ENCODE measurements at places on chromosomes 11 and 22.

- DNase-seq: no peak
These were observed 4.3 kb upstream of the RAD9A start for GRCh38 chr11:67387518-67387917.

DNA sequence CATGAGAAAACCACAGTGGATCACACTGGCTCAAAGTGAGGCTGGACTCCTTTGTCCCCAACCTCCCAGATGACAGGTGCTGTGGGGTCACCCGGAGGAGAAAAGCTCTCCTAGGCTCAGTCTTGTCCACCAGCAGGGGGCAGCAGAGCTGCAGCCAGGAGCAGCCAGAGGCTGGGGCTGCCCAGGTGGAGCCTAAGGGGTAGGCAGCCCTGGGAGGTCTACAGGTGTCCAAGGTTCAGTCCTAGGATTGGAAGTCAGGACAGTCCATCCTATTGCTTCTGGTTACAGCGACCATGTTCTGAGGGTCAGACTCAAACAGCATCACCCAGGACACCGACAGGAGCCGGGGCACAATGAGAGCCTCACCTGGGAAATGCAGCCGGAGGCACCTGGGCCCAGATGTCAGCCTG is 77.6 kb upstream of the IGLL5 start:
- DNase-seq: peak; percentile 24

- DNase-seq: peak; percentile 68
These were observed 11.0 kb downstream of the CRELD2 start for GRCh38 chr22:49929211-49929979.

DNA sequence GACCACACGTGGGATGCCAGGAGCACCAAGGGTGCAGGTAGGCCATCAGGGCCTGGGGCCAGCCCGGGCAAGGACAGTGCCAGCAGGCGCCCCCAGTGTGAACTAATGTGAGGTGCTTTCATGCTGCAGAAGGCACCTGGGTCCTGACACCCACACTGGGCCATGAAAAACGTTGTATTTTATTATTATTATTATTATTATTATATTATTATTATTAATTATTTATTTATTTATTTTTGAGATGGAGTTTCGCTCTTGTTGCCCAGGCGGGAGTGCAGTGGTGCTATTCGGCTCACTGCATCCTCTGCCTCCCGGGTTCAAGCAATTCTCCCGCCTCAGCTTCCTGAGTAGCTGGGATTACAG is 1267.3 kb downstream of the BRD1 start:
- no peak for DNase-seq

DNA sequence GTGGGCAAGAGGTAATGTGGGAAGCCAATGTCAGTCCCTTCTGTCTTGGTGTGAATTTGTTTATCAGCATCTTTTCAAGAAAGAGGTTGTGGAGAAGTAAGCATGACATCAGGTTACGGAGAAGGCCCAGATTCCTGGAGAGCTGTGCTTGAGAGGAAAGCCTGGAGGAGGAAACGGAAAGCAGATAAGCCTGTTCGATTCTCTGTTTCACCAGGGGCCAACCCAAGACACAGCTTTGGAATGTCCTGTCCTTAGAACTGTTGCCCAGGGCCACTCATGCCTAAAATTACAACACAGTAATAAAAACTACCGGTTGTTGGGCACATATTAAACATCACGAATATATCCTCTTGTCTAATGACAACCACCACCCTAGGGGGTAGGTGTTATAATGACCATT is 148.5 kb downstream of the NAV2 start:
- DNase-seq: no peak

- DNase-seq: no peak
These were observed 309.5 kb downstream of the CADM1 start for GRCh38 chr11:115194802-115195110.

- no peak for DNase-seq
These were observed 1007.2 kb downstream of the TBC1D22A start for GRCh38 chr22:47769652-47770051.

DNA sequence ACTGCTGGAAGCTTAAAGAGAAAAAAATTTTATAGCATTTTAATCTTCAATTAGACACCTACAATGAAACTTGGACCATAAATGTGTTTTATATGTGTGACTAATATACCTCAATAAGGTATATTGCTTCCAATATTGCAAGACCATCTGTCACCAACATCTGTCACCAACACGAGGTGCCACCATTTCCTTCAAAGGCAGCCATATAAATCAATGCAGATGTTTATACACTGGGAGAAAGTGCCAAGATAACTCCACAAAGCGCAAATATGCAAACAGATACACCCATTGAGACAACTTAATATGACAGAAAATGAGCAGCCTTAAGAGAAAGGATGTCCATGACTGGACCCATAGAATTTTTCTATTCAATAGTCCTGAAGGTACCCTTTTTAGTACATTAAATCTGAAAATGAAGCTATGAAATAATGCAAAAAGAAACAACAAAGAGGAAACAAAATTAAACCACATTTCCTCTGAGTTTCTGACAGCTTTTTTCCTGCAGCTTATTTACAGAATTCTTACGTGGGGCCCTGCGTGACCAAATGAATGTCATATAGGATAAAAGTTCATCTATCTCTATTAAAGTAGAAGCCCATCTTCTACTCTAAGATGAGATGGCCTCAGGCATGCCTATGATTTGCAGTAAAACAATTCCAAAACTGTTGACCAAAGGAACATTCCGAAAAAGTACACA is 12.5 kb downstream of the MPZL3 start:
- DNase-seq: no peak

- no peak for DNase-seq
These were observed 54.0 kb downstream of the C11orf58 start for GRCh38 chr11:16792426-16792825.

DNA sequence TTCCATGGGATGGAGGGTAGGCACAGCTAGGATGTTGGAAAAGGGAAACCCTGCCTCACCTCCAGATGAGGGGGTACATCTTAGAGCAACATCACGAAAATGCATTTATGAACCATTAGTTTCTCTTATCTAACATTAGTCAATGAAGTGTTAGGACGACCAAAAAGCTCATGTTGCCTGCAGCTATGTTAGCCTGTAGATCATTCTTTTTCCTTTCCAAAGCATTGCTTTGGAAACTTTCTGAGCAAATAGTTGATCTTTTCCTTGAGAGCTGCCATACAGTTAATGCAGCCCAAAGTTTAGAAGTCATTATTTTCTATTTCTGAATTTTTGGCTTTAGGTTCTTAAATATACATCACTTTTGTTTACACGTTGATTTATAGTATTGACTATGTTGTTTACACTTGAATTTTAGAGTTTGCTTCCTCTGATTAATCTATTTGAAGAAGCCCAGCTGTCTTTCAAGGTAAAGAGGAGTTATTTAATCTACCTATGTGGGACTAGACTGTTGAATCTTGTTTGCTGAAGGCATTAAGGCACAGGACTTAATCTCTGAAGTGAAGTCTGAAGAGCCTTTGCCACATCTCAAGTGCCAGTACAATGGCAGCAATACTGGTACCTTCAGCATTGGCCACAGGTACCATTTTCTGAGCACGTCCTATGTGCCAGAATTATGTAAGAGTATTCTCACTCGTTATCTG is 11.0 kb downstream of the POU2AF3 start:
- DNase-seq: no peak
